ENCODE measurements at places on chromosomes 13 and 19. TPM values are rescaled to one million over a fixed set of nuclear protein-coding genes. Genes with fewer than 3 reads are reported as not detected.

KBTBD6 gene
- 9.8 TPM for total RNA-seq

ARL11 gene
- 1.1 TPM for total RNA-seq

DNA sequence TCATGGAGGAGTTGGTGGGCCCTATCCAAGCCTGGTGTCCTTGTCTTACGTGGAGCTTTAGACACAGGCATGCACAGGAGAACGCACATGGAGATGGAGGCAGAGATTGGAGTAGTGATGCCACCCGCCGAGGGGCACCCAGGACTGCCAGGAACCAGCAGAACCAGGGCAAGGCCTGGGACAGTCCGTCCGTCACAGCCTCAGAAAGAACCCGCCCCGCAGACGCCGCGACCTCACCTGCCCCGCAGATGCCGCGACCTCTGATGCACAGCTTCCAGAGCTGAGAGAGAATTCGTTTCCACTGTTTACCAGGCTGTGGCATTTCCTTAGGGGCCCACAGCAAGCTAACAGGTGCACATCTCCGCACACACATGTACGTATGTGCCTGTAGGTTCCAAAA lies 15.3 kb downstream of the GRTP1 start:
- peak; percentile 28 for DNase-seq

DNA sequence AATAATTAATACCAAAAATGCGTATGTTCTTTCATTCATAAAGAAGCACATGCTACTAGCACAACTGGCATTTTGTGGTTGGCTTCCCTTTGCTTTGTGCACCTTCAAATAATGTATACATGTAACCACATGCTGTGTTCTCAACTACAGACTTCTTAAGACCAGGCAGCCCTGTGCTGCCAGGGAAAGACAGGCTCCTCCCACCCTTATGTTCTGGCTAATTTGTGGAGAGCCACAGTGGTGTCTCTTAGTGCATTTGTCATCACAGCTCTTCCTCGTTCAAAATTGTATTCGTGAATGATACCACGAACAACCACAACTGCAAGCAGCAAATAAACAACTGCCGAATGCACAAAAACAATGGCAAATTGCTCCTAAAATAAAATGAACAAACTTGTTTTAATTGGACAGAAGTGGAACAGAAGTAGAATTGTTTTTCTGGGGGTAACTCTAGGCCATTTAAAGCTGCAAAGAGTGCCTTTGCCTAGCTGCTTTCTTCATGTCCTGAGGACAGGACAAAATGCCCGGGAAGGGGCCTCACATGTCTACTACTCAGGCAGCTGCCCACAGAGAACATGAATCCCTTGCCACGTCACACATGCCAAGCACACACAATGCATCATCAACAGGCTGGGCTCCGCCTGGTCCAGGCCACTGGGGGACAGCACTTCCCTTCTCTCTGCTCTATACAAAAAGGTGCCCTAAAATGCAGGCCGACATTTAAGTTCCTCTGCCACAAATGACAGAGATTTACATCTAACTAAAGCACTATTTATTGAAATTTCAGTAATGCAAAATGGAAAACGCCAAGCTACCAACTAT lies 21.7 kb downstream of the IRS2 start:
- DNase-seq, result no peak

- no peak for DNase-seq
Observed at GRCh38 chr19:51779181-51779580, 15.8 kb upstream of the FPR3 start.

GRCh38 chr13:47499358-47500150 lies 501.5 kb downstream of the SUCLA2 start:
- DNase-seq, result no peak

DNA sequence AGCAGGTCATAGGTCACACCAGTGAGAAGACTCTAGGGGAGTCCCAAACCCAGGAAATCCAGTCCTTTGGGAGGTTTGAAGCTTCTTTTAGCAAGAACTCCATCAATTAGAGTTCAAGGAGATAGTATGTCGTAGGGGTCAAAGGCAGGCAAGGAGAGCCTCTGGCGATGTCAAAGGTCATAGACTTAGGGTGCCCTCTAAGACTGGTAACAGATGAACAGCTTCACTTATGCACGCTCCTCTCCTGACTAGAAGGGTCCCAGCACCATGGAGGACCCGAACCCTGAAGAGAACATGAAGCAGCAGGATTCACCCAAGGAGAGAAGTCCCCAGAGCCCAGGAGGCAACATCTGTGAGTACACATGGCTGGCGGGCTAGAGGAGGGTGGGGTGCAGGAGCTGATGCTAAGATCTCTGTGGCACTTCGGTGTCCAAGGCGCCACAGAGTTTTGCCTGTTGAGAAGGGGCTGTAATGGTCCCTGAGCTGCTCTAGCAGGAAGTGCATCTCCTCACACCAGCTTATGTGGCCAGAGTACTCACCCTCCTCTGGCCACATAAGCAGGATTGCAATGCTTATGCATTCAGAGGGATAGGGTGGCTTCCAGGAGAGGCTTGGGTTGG lies 557 bp downstream of the ZNF576 start:
- DNase-seq, result no peak

GRCh38 chr13:68927387-68928026 lies 1180.1 kb upstream of the ATXN8OS start:
- DNase-seq, result no peak

GRCh38 chr13:23628250-23628649 lies 58.0 kb downstream of the TNFRSF19 start:
- DNase-seq, result no peak

All from sciatic nerve (tissue), 2 donors.